Colonic mucosa (tissue), 4 donors: ENCODE measurements at places on chromosomes 1 and 21. TPM values are rescaled to one million over a fixed set of nuclear protein-coding genes. Genes with fewer than 3 reads are reported as not detected.

- DNase-seq: no peak
Measured at GRCh38 chr1:51912881-51913280, 34.4 kb upstream of the NRDC start.

GRCh38 chr21:25296252-25296651, 311.0 kb downstream of the MRPL39 start:
- no peak for DNase-seq

Gene NIBAN1
- total RNA-seq: 3.8 TPM

Gene TRIM17
- total RNA-seq: not detected

DNA sequence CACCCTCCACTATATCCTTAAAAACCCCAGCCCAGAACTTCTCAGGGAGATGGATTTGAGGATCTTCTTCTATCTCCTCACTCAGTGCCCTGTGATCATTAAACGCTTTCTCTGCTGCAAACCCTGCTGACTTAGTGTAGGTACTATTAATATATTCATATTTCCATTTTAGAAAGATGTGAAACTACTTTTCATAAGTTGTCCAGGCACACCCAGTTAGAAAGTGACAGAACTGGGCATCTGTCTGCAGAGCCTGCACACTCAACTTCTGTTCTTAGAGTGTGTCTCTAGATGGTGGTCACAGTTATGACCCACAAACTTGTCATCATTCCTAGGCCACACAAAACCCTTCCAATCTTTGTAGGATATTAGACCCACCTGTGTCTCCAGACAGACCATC, 55.0 kb downstream of the FCRL5 start:
- no peak for DNase-seq

Gene SYDE2
- 6.5 TPM for total RNA-seq

DNA sequence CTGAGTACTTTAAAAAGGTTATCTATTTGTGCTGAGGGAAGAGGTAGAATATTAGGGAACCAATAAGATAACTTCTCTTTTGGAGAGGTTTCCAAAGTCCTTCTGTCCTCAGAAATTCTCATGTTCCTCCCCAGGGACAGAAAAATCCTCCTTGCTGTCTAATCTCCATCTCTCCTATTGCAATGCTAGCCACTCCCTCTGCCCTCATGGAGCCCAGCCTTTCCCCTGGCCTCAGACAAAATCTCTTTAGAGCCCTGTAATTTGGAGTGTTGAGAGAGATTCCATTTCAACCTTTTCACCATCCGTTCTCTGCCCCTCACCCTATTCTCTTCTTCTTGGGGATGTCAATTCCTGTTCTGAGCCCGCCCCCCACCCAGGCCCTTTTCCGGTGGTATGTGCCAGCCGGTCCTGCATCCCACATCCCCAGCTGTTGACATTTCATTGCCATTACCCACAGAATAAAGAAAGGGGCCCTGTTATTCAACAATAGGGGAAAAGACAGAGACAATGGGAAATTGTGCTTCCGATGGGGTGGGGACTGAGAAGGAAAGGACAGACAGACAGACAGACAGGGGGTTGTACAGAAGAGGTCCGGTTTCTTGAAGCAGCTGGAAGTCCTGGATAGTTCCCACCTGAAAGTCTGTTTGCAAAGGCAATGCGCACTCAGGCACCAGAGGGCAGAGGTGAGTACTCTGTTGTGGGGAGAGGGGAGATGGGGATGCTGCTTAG, at the start of gene HAPLN2:
TSS of gene HAPLN2 (plus strand) at position 563 of the 729 bp plus-strand sequence. CDS start 4,076 bp downstream, outside the sequence.
- no peak for DNase-seq
